ENCODE measurements at places on chromosomes 2 and 18. TPM values are rescaled to one million over a fixed set of nuclear protein-coding genes. Genes with fewer than 3 reads are reported as not detected.
A peak's percentile ranks its signal among the peaks of the same experiment; 100 is the strongest.

WNT6 gene
- 1.3 TPM for total RNA-seq

DNA sequence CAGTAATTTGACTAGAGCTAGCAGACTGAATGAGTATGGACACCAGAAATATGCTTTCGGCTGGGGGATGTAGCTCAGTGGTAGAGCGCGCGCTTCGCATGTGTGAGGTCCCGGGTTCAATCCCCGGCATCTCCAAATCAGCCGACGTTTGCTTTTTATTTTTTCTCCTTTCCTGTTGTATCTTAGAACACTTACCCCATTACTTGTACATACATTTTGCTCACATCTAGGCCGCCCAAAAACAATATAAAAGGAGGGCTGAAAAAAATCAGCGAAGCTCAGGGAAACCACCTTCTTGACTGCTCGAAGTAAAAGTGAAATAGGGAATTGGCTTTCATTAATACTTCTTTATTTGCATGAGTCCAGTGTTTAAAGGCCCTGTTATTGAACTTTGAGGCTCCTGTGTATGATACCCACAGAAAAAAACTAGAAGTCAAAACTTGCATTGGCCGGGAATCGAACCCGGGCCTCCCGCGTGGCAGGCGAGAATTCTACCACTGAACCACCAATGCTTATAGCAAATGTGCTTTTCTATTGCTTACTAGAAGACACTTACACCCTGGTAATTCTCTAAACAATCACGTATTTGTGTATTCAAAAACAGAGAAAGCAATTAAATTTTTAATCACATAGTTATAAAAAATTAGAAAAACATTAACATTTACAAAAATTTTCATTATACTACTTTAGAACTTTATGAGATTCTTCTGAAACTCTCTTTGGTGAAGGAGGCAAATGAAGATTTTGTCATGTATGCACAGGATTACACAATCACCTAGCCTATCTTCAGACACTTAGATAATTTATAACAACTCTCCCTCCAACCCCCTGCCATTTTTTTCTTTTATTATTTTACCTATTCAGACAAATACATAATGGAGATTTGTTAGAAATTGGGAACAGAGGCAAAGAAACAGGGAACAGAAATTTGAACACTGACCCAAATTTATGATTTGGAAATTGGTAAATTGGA lies 35.2 kb upstream of the GPD2 start:
- H3K27me3 ChIP-seq: no peaks in the 10 kb centered on the region
- peak overlapping the region; percentile 89 for H3K27ac ChIP-seq
- peak overlapping the region; percentile 54 for H3K4me3 ChIP-seq
- no peaks in the 10 kb centered on the region for H3K36me3 ChIP-seq
- DNase-seq: peak; percentile 71

DNA sequence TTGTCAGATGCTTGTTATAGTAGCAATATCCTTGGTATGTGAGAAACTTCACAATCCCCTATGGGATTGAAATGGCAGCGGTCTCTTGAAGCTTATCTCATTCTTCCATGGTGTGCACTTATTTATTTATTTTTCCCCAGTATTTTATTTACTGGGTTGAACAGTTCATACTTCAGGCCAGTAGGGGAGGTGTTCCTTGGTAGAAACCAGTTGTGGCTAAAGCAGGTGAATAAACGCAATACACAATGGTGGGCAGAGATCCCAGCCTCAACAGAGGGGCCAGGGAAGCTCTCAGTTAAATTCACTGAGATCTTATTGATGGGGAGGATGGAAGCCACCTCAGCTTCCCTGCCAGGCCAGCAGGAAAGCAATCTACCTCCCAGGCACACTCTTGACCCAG lies 93.7 kb upstream of the SRD5A2 start:
- H3K27me3 ChIP-seq: no peaks in the 10 kb centered on the region
- no peak overlapping the region for H3K27ac ChIP-seq
- no peak overlapping the region for H3K4me3 ChIP-seq
- no peaks in the 10 kb centered on the region for H3K36me3 ChIP-seq

GRCh38 chr2:48693645-48694044 lies 61.9 kb downstream of the LHCGR start:
- H3K4me1 ChIP-seq: no peaks in the 10 kb centered on the region
- no peak overlapping the region for H3K4me3 ChIP-seq
- no peak for DNase-seq
- H3K27ac ChIP-seq: no peak overlapping the region

DNA sequence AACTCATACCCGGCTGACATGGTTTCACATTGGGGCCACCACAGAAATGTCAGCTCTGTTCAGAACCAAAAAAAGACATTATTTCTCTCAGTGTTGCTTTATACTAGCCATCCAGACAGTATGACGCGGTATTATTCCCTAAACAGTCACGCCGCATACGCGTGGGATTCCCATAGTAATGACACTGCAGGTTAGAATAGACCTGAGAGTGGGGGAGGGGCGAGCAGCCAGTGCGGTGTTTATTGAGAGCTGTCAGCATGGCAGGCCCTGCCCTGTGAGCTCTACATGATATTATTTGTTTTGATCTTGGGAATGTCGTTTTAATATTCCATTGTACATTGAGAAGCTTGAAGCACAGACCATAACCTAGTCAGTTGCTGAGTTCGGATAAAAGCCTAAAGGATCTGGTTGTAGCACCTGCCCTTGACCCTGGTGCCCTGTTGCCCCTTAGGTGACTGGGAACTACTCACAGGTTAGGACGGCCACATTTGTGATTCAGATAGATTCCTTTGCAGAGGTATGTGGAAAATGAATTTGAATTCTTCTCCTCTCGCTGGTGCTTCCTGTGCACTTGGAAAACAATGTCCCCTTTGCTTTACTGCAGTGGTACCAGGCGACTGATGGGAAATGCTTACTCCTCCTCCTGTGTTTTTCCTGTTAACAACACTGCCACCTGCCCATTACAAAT lies 150.1 kb downstream of the ARHGAP28 start:
- no peaks in the 10 kb centered on the region for H3K36me3 ChIP-seq
- H3K4me3 ChIP-seq: no peak overlapping the region
- no peaks in the 10 kb centered on the region for H3K27me3 ChIP-seq
- no peak overlapping the region for H3K27ac ChIP-seq
- no peak for DNase-seq
- H3K4me1 ChIP-seq: no peaks in the 10 kb centered on the region

DNA sequence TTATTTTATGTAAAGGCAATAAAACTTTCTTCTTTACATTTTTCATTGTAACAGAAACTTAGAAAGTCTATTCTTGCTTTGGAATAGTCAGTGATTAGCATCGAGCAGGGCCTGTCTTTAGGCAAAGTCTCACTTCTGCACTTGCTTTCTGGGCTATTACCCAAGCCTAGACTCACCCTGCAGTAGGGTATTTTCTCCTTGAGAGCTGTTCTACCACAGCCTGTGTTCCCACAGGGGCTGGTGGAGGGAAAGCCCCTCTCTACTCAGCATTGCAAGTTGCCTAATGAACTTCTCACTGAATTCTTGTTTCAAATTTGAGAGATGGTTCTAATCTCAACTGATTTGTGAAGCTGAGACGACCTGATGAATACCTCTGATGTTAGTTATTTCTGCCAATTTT lies 111.7 kb upstream of the KLHL14 start:
- H3K4me1 ChIP-seq: no peaks in the 10 kb centered on the region
- H3K27me3 ChIP-seq: no peaks in the 10 kb centered on the region
- no peaks in the 10 kb centered on the region for H3K36me3 ChIP-seq
- no peak overlapping the region for H3K27ac ChIP-seq
- no peak overlapping the region for H3K4me3 ChIP-seq

- no peaks in the 10 kb centered on the region for H3K27me3 ChIP-seq
- peaks cover 7% of the 10 kb centered on the region for H3K4me1 ChIP-seq
- peak overlapping the region; percentile 38 for H3K27ac ChIP-seq
- H3K36me3 ChIP-seq: no peaks in the 10 kb centered on the region
- no peak for DNase-seq
These were observed 96.1 kb downstream of the HDAC4 start for GRCh38 chr2:239304533-239305221.

FRZB gene
- total RNA-seq: 1.8 TPM

- H3K4me3 ChIP-seq: no peak overlapping the region
- no peaks in the 10 kb centered on the region for H3K4me1 ChIP-seq
- no peaks in the 10 kb centered on the region for H3K36me3 ChIP-seq
- DNase-seq: no peak
- H3K27ac ChIP-seq: no peak overlapping the region
- H3K27me3 ChIP-seq: no peaks in the 10 kb centered on the region
These were observed 95.3 kb downstream of the SMC6 start for GRCh38 chr2:17658251-17658843.

DNA sequence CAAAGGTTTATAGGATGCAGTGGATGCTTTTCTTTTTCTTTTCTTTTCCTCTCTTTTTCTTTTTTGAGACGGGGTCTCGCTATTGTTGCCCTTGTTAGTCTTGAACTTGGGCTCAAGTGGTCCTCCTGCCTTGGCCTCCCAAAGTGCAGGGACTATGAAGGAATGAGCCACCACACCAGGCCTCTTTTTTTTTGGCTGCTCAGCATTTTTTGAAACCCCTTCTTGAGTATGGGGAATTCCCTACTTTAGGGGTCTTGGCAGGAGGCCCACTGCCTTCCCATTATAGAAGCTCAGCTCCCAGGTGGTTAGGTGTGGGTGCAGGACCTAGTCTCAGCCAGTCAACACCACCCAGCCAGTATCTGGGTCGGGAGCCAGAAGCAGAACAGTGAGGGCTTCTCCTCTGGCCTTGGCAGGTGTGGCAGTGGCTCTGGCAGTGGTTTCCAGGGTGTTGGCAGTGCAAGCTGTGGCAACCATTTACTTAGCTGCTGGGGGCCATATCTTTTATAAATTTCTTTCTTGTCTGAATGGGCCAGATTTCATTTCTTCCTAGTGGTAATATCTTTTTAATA lies 51.4 kb upstream of the ACYP2 start:
- H3K27me3 ChIP-seq: no peaks in the 10 kb centered on the region
- DNase-seq: no peak
- H3K4me3 ChIP-seq: no peak overlapping the region

DNA sequence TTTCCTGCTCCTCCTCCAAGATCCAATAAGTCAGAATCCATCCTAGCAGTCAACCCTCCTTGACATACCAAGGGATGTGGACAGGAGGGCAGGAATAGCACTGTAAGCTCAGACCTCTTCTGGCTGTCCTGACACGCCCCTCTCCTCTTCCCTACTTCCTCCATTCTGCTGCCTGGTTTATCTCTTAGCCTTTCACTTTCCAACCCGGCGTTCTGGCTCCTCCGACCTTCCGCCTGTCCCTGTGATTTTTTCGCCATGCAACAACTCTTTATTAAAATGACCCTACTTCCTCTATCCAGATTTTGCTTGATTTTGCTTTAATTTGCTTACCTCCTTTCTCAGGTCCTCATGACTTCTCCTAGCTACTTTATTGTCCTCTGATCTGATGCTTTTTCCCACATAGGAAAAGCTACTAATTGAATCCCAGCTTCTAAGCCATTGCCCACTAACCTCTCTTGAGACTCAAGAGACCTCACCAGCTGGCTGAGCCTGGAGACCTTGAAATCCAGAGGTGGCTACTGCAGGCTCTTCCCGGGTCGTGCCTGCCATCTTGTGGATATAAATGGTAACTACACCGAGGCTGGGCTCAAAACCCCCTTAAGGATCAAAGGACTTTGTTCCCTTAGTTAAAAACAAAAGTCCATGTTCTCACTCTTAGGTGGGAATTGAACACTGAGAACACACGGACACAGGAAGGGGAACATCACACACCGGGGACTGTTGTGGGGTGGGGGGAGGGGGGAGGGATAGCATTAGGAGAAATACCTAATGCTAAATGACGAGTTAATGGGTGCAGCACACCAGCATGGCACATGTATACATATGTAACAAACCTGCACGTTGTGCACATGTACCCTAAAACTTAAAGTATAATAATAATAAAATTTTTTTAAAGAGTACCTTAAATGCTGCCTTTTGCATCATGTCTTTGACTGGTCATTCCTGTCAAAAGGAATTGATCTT lies 139.4 kb downstream of the AKAIN1 start:
- H3K36me3 ChIP-seq: no peaks in the 10 kb centered on the region
- H3K27ac ChIP-seq: no peak overlapping the region
- H3K4me3 ChIP-seq: no peak overlapping the region
- no peaks in the 10 kb centered on the region for H3K4me1 ChIP-seq
- H3K27me3 ChIP-seq: no peaks in the 10 kb centered on the region

DSC2 gene
- 19.0 TPM for total RNA-seq

GRCh38 chr2:120149406-120149805 lies 73.8 kb downstream of the TMEM185B start:
- no peak overlapping the region for H3K4me3 ChIP-seq
- DNase-seq: no peak
- no peak overlapping the region for H3K27ac ChIP-seq
- H3K4me1 ChIP-seq: no peaks in the 10 kb centered on the region

COL6A3 gene
- 907 TPM for total RNA-seq

DNA sequence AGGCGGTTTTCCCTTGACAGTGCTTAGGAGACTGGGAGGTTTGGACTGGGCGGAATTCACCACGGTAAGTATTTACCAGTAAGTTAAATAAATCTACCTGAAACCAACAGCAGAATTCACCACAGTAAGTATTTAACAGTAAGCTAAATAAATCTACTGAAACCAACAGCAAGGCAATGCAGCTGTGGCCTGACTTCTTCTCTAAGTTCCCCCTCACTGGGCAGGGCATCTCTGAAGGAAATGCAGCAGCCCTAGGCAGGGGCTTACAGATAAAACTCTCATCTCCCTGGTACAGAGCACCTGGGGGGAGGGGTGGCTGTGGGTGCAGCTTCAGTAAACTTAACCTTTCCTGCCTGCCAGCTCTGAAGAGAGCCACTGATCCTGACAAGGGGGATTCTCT lies 432.5 kb upstream of the LRRTM1 start:
- no peak overlapping the region for H3K4me3 ChIP-seq
- H3K36me3 ChIP-seq: no peaks in the 10 kb centered on the region
- no peak for DNase-seq
- H3K27me3 ChIP-seq: no peaks in the 10 kb centered on the region

STAM2 gene
- total RNA-seq: 31.4 TPM

- no peaks in the 10 kb centered on the region for H3K36me3 ChIP-seq
- H3K27ac ChIP-seq: no peak overlapping the region
- no peaks in the 10 kb centered on the region for H3K4me1 ChIP-seq
- H3K27me3 ChIP-seq: no peaks in the 10 kb centered on the region
These were observed 795.1 kb upstream of the HS6ST1 start for GRCh38 chr2:129113776-129114175.

RAB27B gene
- total RNA-seq: 1.1 TPM

DNA sequence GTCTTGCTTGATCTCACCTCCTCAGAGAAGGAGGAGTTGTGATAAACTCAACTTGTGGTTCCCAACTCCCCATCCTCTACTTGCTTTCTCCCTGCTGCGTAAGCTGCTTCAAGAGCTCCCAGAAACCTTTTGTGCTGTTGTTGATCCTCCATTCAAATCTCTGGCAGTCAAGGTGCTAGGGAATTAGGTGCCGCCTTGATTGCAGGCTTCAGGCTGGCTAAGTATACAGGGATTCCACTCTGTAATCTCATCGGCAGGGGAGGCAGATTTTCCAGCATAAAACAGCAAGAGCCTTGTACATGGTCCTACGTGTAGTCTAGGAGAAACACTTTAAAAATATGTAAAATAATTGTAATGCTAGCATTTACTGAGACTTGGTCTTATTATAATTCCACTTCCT lies 116.2 kb upstream of the DDX18 start:
- H3K4me3 ChIP-seq: no peak overlapping the region
- H3K36me3 ChIP-seq: no peaks in the 10 kb centered on the region
- no peaks in the 10 kb centered on the region for H3K27me3 ChIP-seq
- H3K4me1 ChIP-seq: no peaks in the 10 kb centered on the region
- DNase-seq: no peak

- H3K4me1 ChIP-seq: no peaks in the 10 kb centered on the region
- H3K36me3 ChIP-seq: no peaks in the 10 kb centered on the region
- H3K27ac ChIP-seq: no peak overlapping the region
- no peaks in the 10 kb centered on the region for H3K27me3 ChIP-seq
- DNase-seq: no peak
These were observed 46.5 kb upstream of the MYCN start for GRCh38 chr2:15893689-15894480.

RIT2 gene
- not detected for total RNA-seq

- no peaks in the 10 kb centered on the region for H3K36me3 ChIP-seq
- no peak overlapping the region for H3K4me3 ChIP-seq
- peaks cover 7% of the 10 kb centered on the region for H3K4me1 ChIP-seq
- no peak for DNase-seq
- H3K27me3 ChIP-seq: no peaks in the 10 kb centered on the region
These were observed 36.1 kb downstream of the ADCY3 start for GRCh38 chr2:24883946-24884345.

All from breast epithelium (tissue), 4 donors.